ENCODE measurements at places on chromosomes 4 and X. TPM values are rescaled to one million over a fixed set of nuclear protein-coding genes. Genes with fewer than 3 reads are reported as not detected.

DNA sequence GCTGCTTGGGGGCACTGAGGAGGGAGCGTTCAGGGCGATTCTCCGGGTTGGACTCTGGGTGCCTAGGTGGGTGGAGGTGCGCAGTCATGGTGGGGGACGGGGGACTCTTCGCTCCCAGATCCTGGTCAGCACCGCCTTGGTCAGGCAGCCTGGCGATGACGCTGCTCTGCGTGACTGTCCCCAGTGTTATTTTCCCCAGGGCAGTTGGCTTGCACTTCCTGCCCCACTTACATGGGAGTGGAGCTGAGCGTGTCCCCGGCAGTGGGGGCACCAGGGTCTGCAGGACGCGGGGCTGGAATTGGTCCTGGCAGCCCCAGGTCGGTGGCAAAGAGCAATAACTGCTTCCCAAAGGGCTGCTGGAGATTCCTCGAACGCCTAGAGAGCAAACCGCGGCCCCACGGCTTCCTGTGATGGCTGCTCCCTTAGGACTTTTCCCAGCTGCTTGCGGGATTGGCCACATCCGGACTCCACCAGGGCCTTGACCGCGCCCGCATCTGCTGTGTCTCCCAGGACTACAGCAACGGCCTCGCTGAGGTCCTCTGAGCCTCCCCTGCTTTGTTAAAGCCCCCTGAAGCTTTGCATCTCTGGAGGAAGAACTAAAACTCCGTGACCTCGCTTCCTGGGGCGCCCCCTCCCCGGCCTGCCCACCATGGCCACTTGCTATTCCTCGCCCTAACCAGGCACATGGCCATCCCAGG, 35.3 kb upstream of the GPR78 start:
- no peak for DNase-seq

Gene CCKAR
- not detected for total RNA-seq

DNA sequence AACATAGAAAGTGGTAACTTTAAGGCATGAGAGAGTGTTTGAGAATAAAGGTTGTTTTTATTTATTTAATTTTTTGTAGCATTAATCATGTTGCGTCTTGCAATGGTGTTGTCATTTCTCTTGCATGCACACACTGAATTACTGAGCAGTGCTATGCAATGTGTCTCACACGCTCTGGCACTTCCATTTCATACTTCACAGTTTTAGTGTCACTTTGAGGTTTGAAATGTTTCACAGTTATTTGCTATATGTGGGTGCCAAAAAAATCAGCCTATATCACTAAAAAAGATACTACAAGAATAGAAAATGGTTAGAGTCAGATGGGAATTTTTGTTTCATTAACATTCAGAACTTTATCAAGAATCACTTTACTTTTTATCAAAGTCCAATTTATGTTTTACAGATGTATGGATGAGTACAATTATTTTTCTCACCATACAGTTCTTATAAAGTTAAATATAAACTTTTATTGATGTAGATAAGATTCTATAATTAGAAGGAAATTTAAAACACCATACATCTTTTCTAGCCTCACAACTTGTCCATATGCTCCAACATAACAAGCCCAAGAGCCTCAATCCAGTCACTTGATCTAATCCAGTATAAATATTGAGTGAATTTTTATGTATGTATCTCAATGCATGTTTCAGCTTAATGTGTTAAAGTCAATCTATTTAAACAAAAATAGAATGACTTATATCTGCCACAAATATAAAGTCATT, 114.0 kb downstream of the IQCM start:
- no peak for DNase-seq

Gene ERAS
- total RNA-seq, result not detected

- no peak for DNase-seq
These were observed 643.3 kb upstream of the FAM241A start for GRCh38 chr4:111501946-111502345.

DNA sequence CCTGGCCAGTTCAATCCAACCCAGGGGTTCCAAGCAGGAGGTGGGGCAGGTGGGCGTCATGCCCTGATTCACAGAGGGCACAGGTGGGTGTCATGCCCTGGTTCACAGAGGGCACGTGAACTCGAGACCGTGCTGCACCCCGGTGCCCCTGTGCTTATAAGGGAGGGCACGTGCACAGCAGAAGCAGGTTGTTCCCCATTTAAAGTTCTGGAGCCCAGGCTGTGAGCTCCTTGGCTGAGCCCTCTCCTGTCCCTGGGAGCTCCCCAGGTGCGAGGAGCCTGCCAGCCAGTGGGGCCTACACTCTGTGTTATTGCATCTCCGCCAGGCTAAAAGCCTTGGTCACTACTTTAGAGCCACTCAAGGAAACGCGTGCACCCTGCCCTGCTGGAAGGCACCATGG, 3.2 kb upstream of the CPZ start:
- DNase-seq, result no peak
